ENCODE measurements at places on chromosomes 5 and 9.

GRCh38 chr5:154701181-154701580 is 54.0 kb upstream of the LARP1 start:
- no peak for DNase-seq

DNA sequence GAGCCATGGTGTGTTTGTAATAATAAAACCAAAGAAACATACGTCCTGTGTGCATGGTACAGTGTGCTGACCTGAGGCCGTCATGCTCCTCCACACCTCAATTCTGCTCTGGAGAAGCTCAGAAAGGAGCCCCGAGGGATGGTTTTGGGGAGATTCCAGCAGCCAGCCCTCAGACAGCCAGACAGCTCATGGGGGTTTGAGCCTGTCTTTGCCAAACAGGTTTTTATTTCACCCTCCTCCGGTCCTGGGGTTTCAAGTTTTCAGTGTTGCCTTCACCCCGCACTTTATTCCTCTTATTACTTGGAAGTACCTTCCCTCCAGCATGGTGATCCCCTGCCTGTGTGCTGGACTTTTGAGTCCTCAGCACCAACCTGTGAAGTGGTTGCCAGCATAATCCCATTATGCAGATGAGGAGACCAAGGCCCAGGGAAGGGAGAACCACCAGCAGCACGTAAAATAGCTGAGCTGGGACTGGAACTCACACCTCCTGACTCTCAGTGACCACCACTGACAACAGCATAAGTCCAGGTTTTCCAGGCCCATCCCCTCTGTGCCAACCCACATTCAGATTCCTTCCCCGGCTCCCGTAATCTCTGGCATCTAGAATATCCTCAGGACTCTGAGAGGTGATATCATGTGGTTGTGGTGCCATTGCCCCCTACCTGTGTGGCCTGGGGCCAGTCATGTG is 35.1 kb downstream of the TGFBI start:
- no peak for DNase-seq

GRCh38 chr9:98576354-98576753 is 132.4 kb downstream of the GABBR2 start:
- DNase-seq = no peak

- DNase-seq = no peak
These were observed 44.3 kb upstream of the COL5A1 start for GRCh38 chr9:134597041-134597913.

- DNase-seq = no peak
These were observed 155.9 kb downstream of the SGCD start for GRCh38 chr5:156482818-156483217.

GRCh38 chr9:113602126-113603047 is 138.9 kb downstream of the RGS3 start:
- no peak for DNase-seq

DNA sequence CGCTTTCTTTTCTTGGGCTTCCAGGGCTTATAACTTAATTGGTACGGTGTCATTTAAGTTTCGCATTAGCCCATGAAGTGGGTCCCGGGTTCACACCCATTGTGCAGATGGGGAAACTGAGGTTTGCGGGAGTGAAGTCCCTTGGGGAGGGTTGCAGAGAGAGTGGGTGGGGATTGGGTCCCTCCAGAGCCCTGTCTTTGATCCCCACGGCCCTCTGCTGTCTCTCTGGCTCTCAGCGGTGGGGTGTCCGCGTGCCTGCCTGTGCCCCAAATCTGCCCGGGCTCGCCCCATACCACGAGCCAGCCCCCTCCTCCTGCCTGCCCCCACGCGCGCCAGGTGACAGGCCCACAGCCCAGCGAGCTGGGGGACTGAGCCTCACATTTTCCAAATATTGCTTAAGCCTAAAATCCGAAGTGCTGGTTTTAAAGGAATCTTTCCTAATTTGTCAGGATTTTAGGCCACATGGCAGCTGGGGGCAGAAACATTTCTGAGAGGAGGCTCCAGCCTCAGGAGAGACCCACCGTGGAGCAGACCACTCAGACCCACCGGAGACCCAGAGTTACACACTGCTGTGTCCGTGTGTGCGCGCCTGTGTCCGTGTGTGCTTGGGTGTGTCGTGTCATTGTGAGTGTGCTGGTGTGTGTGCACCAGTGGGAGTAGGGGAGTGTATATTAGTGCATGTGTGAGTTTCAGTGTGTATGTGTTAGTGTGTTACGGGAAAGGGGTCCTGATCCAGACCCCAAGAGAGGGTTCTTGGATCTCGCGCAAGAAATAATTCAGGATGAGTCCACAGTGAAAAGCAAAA is 159.5 kb upstream of the IER5L start:
- no peak for DNase-seq

GRCh38 chr9:116389541-116390302 is 236.1 kb downstream of the PAPPA start:
- DNase-seq = no peak

DNA sequence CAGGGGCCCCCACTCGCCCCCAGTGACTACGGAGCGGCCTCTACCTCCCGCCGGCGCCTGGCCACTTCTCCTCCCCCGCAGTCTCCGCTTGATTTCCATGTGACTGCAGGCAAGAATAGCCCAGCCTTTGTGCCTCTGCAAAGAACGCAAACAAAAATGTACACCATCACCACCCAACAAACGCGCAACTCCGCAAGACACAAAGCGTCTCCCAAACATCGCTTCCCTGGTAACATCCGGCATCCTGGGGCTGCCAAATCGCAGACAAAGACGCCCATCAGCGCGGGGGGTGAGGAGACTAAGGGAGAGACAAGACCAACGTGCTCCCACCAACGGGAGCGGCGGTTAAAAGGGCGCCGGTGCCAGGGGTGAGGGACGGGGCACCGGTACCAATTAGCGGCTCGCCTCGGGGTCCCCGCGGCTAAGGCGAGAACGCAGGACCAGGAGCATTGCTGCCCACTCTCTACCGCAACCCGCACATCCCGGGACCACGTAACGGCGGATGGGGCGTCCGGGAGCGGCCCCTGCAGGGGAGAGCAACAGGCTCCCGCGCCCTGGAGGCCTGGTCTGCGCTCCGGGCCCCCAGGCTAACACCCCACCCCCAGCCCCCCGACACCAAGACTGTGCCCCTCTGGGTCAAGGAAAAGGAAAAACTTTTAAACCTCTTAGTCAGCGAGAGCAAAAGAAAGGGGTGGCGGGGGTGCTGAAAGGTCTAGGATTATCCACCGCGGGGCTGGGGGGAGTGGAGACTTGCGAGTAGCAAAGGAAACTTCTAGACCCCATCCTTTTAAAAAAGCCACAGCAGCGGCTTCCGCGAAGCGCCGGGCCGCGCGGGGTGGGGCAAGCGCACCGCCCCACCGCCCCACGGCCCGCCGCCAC is 885 bp downstream of the MPDZ start:
- DNase-seq = no peak

GRCh38 chr5:125011419-125011818 is 265.0 kb upstream of the ZNF608 start:
- DNase-seq = no peak

DNA sequence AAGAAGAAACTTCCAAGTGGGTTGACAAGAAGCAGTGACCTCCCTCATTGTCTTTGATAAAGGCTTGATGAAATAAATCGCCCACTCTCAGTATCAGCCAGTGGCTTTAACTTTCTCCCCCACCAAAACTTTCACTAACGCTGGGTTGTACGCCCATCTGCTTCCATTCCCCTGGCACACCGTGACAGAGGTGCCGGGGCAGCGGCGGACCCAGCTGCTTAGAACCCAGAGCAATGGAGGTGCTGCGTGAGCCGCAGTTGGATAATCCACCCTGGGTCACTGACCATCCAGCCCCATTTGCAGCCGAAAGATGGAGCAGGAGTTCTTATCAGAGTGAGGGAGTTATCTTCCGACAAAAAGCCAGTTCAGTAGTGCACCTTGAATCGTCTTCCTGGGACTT is 270.7 kb downstream of the ARHGEF28 start:
- no peak for DNase-seq

DNA sequence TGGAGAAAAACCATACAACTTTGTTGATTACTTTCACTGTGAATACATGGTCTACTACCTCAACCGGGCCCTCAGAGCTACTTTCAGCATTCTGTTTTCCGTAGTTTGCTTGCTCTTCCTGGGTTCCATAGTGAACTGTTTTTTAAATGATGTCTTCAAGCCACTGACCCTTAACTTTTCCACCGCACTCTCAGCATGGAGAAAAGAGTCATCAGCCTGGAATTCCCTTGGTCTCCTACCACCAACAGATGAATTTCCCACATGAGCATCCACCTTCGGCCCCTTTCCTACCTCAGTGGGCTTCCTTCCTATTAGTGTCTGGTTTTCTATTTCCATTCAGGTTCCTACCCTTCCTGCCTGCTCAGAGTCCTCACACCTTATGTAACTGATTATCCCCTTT is 135.9 kb upstream of the ADAMTSL1 start:
- no peak for DNase-seq

DNA sequence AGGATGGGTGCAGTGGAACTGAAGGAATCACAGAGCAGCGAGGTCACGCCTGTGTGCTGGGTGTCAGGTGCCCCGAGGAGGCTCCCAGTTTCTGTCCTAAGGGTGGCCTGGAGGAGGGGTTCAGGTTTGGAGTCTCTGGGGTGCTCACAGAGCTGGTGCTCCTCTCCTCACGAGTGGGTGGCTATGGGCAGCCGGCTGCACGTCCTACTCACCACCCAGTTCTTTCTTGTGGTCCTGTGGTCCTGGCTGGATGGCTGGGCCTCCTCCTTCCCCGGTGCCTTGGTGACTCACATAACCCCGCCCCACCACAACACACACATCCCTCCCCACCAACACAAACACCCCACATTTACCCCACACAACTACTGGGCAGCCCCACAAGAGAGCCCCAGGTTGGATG is 9.9 kb upstream of the PTGS1 start:
- DNase-seq = no peak

GRCh38 chr5:136749016-136749415 is 383.7 kb upstream of the TRPC7 start:
- no peak for DNase-seq

- no peak for DNase-seq
These were observed 92.4 kb downstream of the PRDM6 start for GRCh38 chr5:123181394-123181801.

DNA sequence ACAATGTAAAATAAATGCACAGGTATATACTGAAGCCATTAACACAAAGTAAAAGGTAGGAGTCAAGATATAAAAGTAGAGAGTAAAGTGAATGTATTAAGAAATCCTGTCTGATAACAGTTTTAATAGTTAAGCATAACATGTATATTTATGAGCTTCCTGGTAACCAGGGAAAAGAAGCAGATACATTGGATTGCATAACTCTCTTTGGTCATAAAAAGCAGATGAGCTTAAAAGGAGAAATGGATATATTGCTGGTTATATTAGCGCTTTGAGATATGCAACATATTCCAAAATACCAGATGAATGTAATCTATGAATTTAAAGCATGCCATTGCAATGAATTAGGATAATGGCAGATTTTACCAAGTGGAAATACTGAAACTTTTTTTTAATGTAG is 6.2 kb upstream of the TNFSF8 start:
- DNase-seq = no peak

GRCh38 chr5:20230010-20230409 is 242.0 kb upstream of the CDH18 start:
- DNase-seq = no peak

DNA sequence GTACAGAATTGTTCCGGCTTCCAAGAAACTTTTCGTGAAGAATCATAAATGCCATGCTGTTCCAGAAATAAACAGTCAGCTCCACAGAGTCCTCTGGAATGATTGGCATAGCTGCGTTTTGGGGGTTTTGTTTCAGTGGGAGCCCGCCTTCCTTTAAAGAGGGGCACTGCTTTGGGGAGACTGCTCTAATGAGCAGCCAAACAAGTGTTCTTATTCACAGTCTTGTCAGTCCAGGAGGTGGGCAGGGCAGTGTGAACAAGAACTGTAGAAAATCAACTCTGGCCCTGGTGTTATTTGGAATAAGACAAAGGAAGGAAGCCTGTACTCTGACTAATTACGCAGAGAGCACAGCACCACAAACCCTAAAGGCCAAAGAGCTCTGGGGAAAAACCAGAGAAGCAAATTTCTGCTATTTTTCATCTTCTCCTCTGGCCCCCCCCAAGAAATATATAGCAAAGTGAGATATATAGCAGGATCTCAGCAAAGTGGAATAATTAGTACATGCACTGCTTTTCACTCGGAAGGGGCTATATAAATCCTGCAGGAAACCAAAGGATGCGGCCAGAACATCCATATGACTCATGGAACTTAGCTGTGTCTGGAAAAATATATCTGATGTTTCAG is 92.9 kb downstream of the GLDC start:
- DNase-seq = peak; percentile 3

DNA sequence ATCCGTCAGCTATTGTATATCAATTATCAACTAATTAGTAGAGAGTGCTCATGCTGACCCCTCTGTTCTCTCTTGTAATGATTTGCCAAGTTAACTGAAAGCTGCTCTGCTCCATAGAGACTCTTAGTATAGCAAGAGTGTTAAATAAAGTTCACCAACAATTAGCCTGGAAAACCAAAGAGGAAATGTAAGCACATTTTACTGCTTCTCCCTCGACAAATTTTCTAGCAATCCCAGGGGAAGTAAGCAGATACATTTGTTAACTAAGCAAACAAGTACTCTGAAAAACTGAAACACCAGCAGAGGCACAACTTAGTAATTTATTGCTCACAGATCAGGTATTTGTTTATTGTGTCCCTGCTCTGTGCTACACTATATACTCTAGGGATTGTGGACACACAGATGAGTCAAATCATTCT is 162.2 kb downstream of the GLIS3 start:
- peak; percentile 12 for DNase-seq

DNA sequence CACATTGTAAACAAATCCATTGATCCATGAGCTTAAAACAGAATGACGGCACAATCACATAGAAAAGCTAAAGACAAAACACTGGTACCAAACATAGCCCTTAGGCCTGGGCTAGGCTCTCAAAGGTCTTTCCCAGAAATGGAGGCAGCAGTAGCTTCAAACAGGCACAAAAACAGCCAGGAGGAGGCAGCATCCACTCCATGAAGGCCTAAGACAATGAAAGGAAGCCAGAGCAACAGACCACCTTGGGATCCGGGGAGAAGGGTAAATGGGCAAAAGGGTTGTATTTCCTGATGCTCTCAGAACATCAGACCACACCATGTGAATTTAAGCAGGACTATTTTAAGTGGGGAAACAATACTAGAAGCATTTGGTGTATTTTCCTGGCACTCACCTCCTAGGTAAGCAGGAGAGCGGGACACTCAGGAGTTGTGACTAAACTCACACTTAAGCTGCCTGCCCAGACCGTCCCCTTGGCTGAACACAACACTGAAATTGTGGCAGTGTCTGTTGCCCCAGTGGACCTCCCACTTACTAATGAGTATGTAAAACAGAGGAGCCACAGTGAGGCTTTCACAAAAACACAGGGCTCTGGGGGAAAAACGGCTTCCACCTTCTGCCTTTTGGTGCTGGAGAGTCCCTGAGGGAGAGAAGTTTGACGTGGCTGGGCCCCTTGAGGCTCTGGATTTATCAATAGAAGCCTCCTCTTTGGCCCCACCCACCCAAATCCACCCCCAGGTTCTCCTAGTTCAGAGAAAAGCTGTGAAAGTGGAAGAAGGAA is 11.9 kb downstream of the GNPDA1 start:
- no peak for DNase-seq

- DNase-seq = no peak
These were observed 70.3 kb downstream of the DAP start for GRCh38 chr5:10690460-10691440.

- DNase-seq = no peak
These were observed 27.4 kb downstream of the NRG2 start for GRCh38 chr5:140015706-140016105.

All from amniotic stem cell (primary cell).